ENCODE measurements at places on chromosomes 4 and X. TPM values are rescaled to one million over a fixed set of nuclear protein-coding genes. Genes with fewer than 3 reads are reported as not detected.

DNA sequence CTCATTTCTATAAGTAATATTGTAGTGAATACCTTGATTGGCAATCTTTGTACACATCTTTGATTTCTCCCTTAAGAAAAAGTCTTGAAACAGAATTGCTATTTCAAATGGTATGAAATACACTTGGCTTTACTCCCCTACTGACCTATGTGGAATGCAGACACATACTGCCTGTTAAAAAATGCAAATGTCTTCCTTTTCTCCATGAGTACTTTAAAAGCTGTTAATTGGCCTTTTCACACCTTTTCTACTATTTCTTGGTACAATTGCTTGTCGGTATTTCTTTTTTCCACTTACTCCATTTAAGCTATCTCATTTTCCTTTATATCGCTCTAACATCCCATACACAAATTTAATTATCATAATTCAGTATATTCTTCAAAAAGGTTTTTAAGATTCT is 87.2 kb downstream of the FRYL start:
- no peak for DNase-seq
- H3K4me1 ChIP-seq, result peaks cover 2% of the 10 kb centered on the region
- no peak overlapping the region for H3K4me3 ChIP-seq
- no peaks in the 10 kb centered on the region for H3K36me3 ChIP-seq
- peak overlapping the region; percentile 53 for H3K27ac ChIP-seq

- H3K4me1 ChIP-seq, result peaks cover 5% of the 10 kb centered on the region
- peak overlapping the region; percentile 97 for H3K27ac ChIP-seq
- peak overlapping the region; percentile 94 for H3K4me3 ChIP-seq
- no peaks in the 10 kb centered on the region for H3K36me3 ChIP-seq
These were observed 482 bp downstream of the GSTCD start for GRCh38 chr4:105709081-105709450.

DNA sequence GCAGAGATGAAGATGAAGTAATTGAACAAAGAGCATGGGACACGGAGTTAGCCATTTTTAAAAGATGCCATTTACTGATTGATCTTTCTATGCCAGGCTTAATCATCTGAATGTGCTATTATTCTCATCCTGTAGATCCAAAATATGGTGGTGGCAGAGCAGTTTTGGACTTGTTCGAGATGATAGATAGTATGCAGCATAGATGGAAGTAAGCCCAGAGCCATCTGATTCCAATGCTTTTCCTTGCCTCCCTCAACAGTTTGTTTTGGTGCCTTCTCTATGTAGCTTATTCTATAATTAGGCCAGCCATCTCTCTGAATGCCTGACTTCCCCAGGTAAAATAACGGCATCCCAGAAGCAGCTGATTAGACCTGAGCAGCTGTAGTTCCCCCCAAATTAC is 152.6 kb upstream of the CLNK start:
- H3K4me3 ChIP-seq, result no peak overlapping the region
- no peaks in the 10 kb centered on the region for H3K36me3 ChIP-seq
- no peaks in the 10 kb centered on the region for H3K27me3 ChIP-seq
- H3K27ac ChIP-seq, result no peak overlapping the region
- no peak for DNase-seq

The CYTL1 gene
- 6.7 TPM for polyA plus RNA-seq

GRCh38 chr4:177473991-177474390 is 31.8 kb upstream of the AGA start:
- H3K27ac ChIP-seq, result no peak overlapping the region
- H3K36me3 ChIP-seq, result no peaks in the 10 kb centered on the region
- no peaks in the 10 kb centered on the region for H3K4me1 ChIP-seq
- no peak for DNase-seq

DNA sequence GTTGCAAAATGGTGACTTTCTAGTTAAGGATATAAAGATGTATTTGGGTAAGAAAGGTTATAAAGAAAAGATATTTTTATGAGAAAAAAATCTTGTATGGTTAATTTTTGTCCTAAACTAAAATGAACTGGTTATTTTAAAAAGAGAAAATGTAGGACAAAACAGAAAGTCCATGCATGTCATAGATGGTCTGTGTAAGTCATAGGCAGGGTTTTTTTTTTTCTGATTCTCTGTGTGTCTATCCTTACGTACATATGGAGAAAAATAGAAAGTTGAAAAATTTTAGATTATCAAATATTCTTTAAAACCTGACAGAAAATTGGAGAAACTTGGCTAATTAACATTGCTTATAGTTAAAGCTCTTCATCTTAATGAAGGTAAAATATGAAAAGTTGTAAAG is 493.4 kb downstream of the IQCM start:
- DNase-seq, result no peak
- no peaks in the 10 kb centered on the region for H3K27me3 ChIP-seq
- no peak overlapping the region for H3K4me3 ChIP-seq
- no peak overlapping the region for H3K27ac ChIP-seq

DNA sequence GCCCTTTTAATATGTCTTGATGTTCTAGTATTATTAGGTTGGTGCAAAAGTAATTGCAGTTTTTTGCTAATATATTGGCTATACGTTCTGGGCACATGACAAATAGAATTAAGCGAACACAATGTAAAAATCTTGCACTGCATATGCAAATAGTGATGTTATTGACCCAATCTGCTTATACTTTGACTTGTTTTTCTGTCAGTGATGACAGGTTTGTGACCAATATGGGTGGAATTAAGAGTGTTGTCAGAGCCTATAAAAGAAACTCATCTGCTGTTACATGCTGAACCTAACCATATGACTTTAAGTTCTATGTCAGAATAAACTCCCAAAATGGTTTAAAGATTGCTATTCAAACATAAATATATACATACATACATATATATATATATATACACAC is 30.7 kb upstream of the HPGD start:
- no peak overlapping the region for H3K27ac ChIP-seq
- H3K4me1 ChIP-seq, result peaks cover 8% of the 10 kb centered on the region

GRCh38 chrX:154658187-154658586 is 4.8 kb upstream of the CTAG2 start:
- no peaks in the 10 kb centered on the region for H3K27me3 ChIP-seq
- no peak overlapping the region for H3K4me3 ChIP-seq
- no peak for DNase-seq
- no peaks in the 10 kb centered on the region for H3K36me3 ChIP-seq
- H3K4me1 ChIP-seq, result no peaks in the 10 kb centered on the region
- no peak overlapping the region for H3K27ac ChIP-seq

- H3K4me1 ChIP-seq, result no peaks in the 10 kb centered on the region
- no peak for DNase-seq
These were observed 353.0 kb downstream of the ADAM29 start for GRCh38 chr4:175271010-175271630.

GRCh38 chr4:79404666-79405065 is 3.4 kb downstream of the GK2 start:
- DNase-seq, result no peak
- no peak overlapping the region for H3K4me3 ChIP-seq
- no peaks in the 10 kb centered on the region for H3K36me3 ChIP-seq
- H3K27me3 ChIP-seq, result no peaks in the 10 kb centered on the region
- no peak overlapping the region for H3K27ac ChIP-seq
- H3K4me1 ChIP-seq, result no peaks in the 10 kb centered on the region

- H3K4me1 ChIP-seq, result no peaks in the 10 kb centered on the region
- H3K27me3 ChIP-seq, result no peaks in the 10 kb centered on the region
- H3K4me3 ChIP-seq, result no peak overlapping the region
- H3K36me3 ChIP-seq, result no peaks in the 10 kb centered on the region
- no peak overlapping the region for H3K27ac ChIP-seq
These were observed 48.8 kb downstream of the MCUB start for GRCh38 chr4:109608879-109609278.

The MAB21L2 gene
- polyA plus RNA-seq, result 24.5 TPM

GRCh38 chr4:128364565-128364964 is 77.0 kb upstream of the PGRMC2 start:
- H3K27ac ChIP-seq, result no peak overlapping the region
- no peaks in the 10 kb centered on the region for H3K4me1 ChIP-seq
- DNase-seq, result no peak
- no peaks in the 10 kb centered on the region for H3K27me3 ChIP-seq
- H3K4me3 ChIP-seq, result no peak overlapping the region

DNA sequence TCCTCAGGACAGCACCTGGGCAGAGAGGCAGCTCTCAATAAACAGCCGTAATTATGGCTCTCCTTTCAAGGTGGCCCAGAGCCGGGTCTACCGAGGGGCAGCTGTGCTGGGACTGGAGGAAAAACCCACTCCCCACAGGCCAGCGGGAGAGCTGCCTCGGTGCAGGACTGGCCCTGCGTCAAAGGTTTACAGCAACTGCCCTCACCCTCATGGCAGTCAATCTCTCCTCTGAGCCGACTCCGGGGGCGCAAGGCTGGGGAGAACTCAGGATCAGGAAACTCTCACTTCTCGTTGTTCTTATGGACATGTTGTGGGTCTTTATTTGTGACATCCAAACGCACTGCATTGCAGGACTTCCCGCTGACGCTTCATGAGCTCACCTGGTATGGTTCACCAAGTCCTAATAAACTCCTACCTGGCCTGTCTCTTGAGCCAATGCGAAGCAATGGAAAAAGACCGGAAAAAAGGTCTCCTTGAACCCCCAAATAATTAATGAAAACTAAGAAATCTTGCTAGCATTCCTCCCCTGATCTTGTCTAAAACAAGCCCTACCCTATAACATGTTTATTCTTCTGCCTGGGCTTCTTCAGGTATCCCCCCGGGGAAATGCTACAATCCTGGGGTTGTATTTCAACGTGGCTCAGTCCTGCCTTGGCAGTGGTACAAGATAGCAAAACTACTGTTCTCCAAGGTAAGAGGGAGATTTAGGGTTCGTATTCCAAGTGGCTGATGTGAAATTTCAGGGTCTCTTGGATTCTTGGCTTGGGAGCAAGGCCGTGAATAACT is 50.1 kb upstream of the CDKN2AIP start:
- no peak overlapping the region for H3K4me3 ChIP-seq
- H3K4me1 ChIP-seq, result peaks cover 13% of the 10 kb centered on the region
- H3K27me3 ChIP-seq, result no peaks in the 10 kb centered on the region
- no peak overlapping the region for H3K27ac ChIP-seq
- H3K36me3 ChIP-seq, result no peaks in the 10 kb centered on the region
- no peak for DNase-seq
